ENCODE measurements at places on chromosomes 2 and 18. TPM values are rescaled to one million over a fixed set of nuclear protein-coding genes. Genes with fewer than 3 reads are reported as not detected.

TMEM247 gene
- total RNA-seq = not detected

CRYGC gene
- not detected for total RNA-seq

- DNase-seq = no peak
Observed at GRCh38 chr2:228348516-228349064, 167.1 kb upstream of the SPHKAP start.

DNA sequence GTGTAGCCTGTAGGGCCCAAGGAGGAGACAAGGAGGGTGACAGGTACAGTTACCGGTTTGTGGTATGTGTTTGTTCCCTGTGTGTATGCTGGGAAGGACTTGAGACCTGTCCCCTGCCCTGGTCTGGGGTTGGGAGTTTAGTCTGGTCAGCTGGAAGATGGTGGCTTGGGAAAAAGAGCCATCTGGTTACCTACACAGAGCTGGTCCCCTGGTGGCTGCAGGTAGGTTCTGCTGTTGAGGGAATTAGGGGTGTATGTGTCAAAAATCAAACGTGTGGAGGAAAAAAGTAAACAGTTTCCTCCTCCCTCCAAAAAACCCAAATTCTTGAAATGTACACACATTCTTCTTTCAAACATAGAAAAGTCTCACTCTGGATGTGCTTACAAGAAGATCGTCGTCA, 24.3 kb downstream of the PTMA start:
- DNase-seq = no peak

DNA sequence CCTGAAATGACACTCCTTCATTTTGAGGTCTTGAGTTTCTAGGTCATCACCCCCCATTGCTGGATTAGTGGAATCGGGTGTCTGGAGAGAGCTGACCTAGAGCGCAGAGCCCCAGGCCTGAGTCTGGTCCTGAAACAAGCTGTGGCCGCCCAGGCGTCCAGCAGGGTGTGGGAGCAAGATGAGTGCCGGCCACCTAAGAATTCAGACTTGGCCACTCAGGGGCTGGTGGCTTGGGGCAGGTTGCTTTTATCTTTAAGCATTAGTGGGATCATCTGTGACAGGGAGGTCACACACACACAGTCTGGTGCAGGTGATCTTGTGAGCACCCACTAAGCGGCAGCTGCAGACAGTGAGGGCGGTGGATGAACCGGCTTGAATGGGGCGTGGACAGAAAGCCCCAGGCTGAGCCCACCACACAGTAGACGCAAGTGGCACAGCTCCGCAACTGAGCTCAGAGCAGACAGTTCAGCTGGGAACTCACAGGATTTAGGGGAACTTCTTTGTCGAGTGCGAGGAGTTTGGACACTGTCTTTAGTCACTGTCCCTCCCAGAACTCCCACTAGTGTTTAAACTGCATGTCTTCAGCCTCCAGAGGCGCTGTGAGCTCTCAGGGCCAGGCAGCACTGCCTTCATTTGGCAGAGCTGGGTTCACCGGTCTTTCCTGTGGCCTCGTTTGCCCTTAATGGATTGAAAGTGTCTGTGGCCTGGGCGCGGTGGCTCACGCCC, 21.5 kb downstream of the ITGB1BP1 start:
- no peak for DNase-seq

GRCh38 chr2:176291335-176291734, 22.1 kb downstream of the MTX2 start:
- DNase-seq = no peak

- DNase-seq = peak; percentile 73
Observed at GRCh38 chr2:98086491-98087446, at the start of gene VWA3B. VWA3B (plus strand) TSS chr2:98087167; CDS start chr2:98093093, 5,926 bp downstream.

- no peak for DNase-seq
Observed at GRCh38 chr2:215571689-215572088, 135.8 kb upstream of the FN1 start.
